ENCODE measurements at places on chromosomes 2 and 18. TPM values are rescaled to one million over a fixed set of nuclear protein-coding genes. Genes with fewer than 3 reads are reported as not detected.

GRCh38 chr2:238247002-238247822 lies 7.4 kb upstream of the HES6 start:
- no peak for DNase-seq

SPC25 gene
- 31.9 TPM for total RNA-seq

- DNase-seq: no peak
Measured at GRCh38 chr2:10332402-10333246, 29.9 kb downstream of the HPCAL1 start.

DNA sequence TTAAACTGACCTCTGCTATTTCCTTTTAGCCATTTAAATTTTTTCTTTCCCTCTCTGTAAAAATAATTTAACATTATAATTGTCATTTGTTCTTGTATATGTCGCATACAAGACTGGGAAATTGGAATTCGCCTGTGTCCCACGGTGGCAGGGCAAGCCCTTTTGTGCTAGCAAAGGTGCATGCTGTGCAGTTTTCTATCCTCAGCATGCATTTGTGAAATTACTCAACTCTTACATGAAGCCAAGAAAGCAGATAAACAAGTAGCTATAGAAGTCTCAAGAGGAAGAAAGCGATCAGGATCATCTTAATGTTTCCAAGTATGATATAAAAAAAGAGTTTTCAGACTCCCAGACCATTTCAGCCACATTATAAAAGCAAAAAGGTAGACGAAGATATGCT lies 392.6 kb upstream of the CHST9 start:
- no peak for DNase-seq

LHCGR gene
- total RNA-seq: not detected

MC5R gene
- total RNA-seq: not detected

DNA sequence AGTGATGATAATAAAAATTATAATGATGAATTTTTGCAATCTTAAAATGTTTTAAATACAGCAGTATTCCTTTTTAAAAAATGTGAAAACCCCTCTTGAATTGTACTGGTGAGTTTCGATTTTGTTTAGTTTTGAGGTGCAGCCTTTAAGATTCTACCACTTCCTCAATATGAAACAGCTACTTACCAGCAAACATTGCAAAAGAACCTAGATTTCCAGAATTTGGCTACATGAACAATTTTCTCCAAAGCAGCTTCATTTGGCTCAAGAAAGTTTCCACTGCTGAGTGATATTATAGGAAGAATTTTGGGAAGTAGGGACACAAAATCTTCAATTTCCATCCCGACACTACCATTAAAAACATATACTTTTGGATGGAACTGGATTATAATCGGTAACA lies 12.0 kb downstream of the TCF4 start:
- DNase-seq: no peak

DNA sequence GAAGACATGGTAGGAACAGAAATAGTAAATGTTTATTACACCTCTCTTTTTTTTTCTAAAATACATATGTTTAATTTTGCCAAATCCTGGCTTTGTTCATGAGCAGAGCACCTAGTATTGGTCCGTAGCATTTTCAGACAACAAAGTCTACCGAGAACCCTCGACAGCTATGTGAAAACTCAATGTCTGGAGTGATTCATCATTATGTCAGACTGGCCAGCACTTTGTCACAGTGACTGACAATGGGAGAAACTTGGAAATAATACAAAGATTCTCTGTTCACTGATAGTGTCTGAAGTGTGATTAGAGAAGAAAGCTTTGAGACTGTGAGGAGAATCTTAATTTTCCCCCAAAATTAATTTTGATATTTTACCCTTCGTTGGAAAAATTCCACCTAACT lies 143.0 kb downstream of the HNMT start:
- DNase-seq: no peak

GRCh38 chr18:76993573-76993972 lies 139.0 kb downstream of the MBP start:
- DNase-seq: no peak
